ENCODE measurements at places on chromosomes 1 and 21.

- H3K36me3 ChIP-seq, result no peaks in the 10 kb centered on the region
- H3K4me3 ChIP-seq, result peak overlapping the region; percentile 88
- H3K4me1 ChIP-seq, result peaks cover 44% of the 10 kb centered on the region
- peak; percentile 88 for DNase-seq
- no peaks in the 10 kb centered on the region for H3K27me3 ChIP-seq
Observed at GRCh38 chr1:8424539-8425116, 106.7 kb downstream of the SLC45A1 start.

- no peaks in the 10 kb centered on the region for H3K4me1 ChIP-seq
- no peak overlapping the region for H3K4me3 ChIP-seq
- DNase-seq, result no peak
- H3K27me3 ChIP-seq, result no peaks in the 10 kb centered on the region
- no peaks in the 10 kb centered on the region for H3K36me3 ChIP-seq
- H3K27ac ChIP-seq, result no peak overlapping the region
Observed at GRCh38 chr1:181680332-181680731, 197.0 kb downstream of the CACNA1E start.

DNA sequence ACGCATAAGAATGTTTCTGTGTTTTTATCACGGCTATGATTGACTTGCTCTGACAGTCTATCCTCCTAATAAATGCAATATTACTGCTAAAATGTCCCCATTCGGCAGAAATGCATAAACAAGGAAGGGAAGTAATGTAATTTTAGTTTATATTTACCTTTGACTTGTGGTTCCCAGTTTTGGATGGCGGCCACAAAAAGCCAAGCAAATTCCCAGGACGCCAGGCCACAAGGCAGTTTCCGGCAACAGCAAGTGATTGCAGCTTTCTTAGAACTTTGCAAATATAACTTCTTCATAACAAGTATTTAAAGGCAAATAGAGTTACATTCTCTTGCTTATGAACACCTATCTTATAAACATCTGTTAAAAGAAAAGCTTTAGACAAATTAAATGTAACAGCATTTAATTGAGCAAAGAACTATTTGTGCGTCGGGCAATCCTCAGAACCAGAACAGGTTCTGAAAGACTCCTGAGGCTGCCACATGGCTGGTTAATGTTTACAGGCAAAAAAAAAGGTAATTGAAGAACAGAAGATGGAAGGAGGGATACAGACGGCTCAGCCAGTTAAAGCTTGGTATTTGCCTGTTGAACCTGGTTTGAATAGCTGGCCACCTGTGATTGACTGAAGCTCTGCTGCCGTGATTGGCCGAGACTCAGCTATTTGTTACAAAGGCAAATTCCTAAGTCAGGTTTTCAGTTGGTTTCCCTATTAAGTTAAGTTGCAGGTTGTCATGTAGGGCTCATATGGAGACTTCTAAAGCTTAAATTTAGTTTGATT, 80.8 kb downstream of the C21orf91 start:
- H3K36me3 ChIP-seq, result no peaks in the 10 kb centered on the region
- DNase-seq, result no peak
- peaks cover 5% of the 10 kb centered on the region for H3K4me1 ChIP-seq
- H3K27ac ChIP-seq, result no peak overlapping the region

GRCh38 chr1:68370101-68370915, 79.4 kb downstream of the RPE65 start:
- no peaks in the 10 kb centered on the region for H3K36me3 ChIP-seq
- no peak overlapping the region for H3K27ac ChIP-seq
- H3K4me3 ChIP-seq, result no peak overlapping the region
- DNase-seq, result no peak

- H3K4me3 ChIP-seq, result no peak overlapping the region
- H3K27me3 ChIP-seq, result no peaks in the 10 kb centered on the region
- H3K4me1 ChIP-seq, result peaks cover 9% of the 10 kb centered on the region
- no peak overlapping the region for H3K27ac ChIP-seq
- DNase-seq, result no peak
Observed at GRCh38 chr1:183576537-183576936, 13.7 kb downstream of the NCF2 start.

DNA sequence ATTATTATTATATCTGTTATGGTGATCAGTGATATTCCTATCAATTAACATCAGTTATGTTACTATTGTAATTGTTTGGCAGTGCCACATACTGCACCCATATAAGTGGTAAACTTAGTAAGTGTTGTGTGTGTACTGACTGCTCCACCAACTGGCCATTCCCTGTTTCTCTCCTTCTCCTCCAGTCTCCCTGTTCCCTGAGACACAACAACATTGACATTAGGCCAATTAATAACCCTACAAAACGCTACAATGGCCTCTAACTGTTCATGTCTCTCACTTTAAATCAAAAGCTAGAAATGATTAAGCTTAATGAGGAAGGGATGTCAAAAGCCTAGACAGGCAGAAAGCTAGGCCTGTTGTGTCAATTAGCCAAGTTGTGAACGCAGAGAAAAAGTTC, 6.6 kb upstream of the THRAP3 start:
- H3K27ac ChIP-seq, result no peak overlapping the region
- H3K27me3 ChIP-seq, result no peaks in the 10 kb centered on the region
- H3K4me3 ChIP-seq, result no peak overlapping the region
- no peaks in the 10 kb centered on the region for H3K36me3 ChIP-seq
- peaks cover under 1% of the 10 kb centered on the region for H3K4me1 ChIP-seq
- no peak for DNase-seq

GRCh38 chr1:8412183-8412831, 94.4 kb downstream of the SLC45A1 start:
- no peak for DNase-seq
- H3K27ac ChIP-seq, result peak overlapping the region; percentile 60
- no peak overlapping the region for H3K4me3 ChIP-seq
- H3K36me3 ChIP-seq, result peaks cover 7% of the 10 kb centered on the region
- H3K4me1 ChIP-seq, result peaks cover 85% of the 10 kb centered on the region
- H3K27me3 ChIP-seq, result no peaks in the 10 kb centered on the region

- H3K27me3 ChIP-seq, result peaks cover 23% of the 10 kb centered on the region
- DNase-seq, result no peak
- H3K4me1 ChIP-seq, result no peaks in the 10 kb centered on the region
- H3K27ac ChIP-seq, result no peak overlapping the region
Observed at GRCh38 chr1:37761416-37762095, 3.4 kb downstream of the EPHA10 start.

- no peak overlapping the region for H3K4me3 ChIP-seq
- H3K27me3 ChIP-seq, result no peaks in the 10 kb centered on the region
- no peaks in the 10 kb centered on the region for H3K36me3 ChIP-seq
Observed at GRCh38 chr1:156809711-156810366, 6.8 kb downstream of the SH2D2A start.

DNA sequence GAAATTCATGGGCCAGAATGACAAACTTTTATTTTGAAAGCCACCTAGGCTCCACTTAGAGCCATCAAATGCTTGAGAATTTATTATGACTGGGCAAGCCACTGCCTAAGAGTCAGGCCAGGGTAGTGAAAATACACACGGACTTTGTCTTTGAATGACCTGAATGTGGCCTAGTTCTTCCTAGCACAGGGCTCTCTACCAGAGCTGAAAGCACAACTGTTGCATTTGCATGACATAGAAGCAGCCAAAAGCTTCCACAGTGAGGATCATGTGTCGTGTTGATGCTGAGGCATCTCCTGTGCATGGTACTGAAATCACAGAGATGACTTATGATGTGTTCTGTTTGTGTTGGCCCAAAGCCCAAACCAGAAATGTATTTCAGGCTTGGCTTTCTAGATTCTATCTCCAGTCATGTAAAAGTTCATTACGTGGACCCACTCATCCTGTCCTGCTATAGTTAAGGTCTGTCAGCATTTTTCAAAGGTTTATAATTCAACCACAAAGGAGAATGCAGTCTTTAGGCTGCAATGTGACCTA, 164.0 kb upstream of the UBE2U start:
- H3K4me3 ChIP-seq, result no peak overlapping the region
- peaks cover 12% of the 10 kb centered on the region for H3K4me1 ChIP-seq
- H3K27ac ChIP-seq, result peak overlapping the region; percentile 19

GRCh38 chr1:66336641-66336990, 197.3 kb upstream of the SGIP1 start:
- no peaks in the 10 kb centered on the region for H3K36me3 ChIP-seq
- DNase-seq, result no peak
- no peak overlapping the region for H3K4me3 ChIP-seq
- H3K27ac ChIP-seq, result peak overlapping the region; percentile 91

- H3K27ac ChIP-seq, result no peak overlapping the region
- DNase-seq, result peak; percentile 12
- H3K36me3 ChIP-seq, result no peaks in the 10 kb centered on the region
- no peak overlapping the region for H3K4me3 ChIP-seq
- no peaks in the 10 kb centered on the region for H3K27me3 ChIP-seq
Observed at GRCh38 chr1:47658161-47658920, 220.5 kb downstream of the FOXD2 start.

DNA sequence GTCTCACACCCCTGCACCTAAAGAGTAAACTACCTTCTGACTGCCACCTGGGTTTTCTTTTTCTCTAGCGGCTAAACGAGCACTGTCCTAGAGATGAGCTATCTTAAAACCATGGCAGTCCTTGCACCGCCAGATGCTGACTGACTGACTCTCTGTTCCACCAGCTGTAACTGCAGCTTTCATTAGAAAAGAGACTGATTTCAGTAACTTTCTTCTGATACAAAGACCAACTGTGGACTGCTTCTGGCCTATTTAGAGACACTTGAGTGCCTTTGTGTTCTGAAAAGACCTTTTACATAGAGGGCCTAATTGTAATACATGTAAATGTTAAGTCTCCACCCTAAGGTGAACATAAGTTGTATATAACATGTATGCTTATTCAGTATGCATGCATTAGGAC, 152.5 kb downstream of the DISC1 start:
- H3K36me3 ChIP-seq, result no peaks in the 10 kb centered on the region
- H3K27me3 ChIP-seq, result no peaks in the 10 kb centered on the region
- no peak overlapping the region for H3K27ac ChIP-seq
- peaks cover 19% of the 10 kb centered on the region for H3K4me1 ChIP-seq
- H3K4me3 ChIP-seq, result no peak overlapping the region

DNA sequence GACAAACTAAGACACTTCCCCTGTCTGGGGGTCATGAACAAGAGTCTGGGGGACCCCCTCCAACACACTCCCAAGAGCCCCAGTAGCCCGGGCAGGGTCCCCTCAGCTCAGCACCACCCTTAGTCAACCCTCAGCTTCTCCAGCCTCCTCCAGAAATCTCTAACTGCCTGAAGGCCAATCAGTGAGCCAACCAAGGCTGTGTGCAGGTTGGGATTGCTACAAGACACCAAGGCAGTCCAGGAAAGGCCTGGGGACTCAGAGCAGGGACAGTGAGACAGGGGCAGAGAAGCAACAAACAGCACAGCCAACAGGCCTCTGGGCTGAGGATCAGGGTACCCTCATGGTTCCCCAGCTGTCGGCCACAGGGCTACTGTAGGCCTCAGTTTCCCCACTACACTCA, 13.3 kb downstream of the SMIM12 start:
- no peaks in the 10 kb centered on the region for H3K27me3 ChIP-seq
- no peak overlapping the region for H3K27ac ChIP-seq
- H3K4me1 ChIP-seq, result peaks cover 43% of the 10 kb centered on the region
- H3K4me3 ChIP-seq, result no peak overlapping the region

DNA sequence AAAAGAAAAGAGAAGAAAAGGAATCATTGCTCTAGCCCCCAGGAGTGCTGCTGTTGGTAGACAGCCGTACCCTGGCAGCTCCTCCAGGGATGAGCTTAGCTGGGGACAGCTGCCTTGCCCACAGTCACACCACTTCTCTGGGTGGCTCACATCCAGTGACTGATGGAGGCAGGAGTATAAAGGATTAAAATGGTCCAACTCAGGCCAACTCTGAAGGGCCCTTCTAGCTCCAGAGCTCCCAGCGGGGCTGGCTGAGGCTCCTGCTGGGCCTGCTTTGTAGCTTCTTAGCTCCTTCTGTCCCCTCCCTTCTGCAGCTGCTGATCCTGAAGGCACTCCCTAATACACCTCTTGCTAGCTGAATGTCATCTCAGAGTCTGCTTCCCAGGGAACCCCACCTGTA, 4.4 kb downstream of the CITED4 start:
- H3K27ac ChIP-seq, result no peak overlapping the region
- H3K4me3 ChIP-seq, result no peak overlapping the region
- DNase-seq, result peak; percentile 53
- H3K36me3 ChIP-seq, result no peaks in the 10 kb centered on the region
- H3K27me3 ChIP-seq, result no peaks in the 10 kb centered on the region

DNA sequence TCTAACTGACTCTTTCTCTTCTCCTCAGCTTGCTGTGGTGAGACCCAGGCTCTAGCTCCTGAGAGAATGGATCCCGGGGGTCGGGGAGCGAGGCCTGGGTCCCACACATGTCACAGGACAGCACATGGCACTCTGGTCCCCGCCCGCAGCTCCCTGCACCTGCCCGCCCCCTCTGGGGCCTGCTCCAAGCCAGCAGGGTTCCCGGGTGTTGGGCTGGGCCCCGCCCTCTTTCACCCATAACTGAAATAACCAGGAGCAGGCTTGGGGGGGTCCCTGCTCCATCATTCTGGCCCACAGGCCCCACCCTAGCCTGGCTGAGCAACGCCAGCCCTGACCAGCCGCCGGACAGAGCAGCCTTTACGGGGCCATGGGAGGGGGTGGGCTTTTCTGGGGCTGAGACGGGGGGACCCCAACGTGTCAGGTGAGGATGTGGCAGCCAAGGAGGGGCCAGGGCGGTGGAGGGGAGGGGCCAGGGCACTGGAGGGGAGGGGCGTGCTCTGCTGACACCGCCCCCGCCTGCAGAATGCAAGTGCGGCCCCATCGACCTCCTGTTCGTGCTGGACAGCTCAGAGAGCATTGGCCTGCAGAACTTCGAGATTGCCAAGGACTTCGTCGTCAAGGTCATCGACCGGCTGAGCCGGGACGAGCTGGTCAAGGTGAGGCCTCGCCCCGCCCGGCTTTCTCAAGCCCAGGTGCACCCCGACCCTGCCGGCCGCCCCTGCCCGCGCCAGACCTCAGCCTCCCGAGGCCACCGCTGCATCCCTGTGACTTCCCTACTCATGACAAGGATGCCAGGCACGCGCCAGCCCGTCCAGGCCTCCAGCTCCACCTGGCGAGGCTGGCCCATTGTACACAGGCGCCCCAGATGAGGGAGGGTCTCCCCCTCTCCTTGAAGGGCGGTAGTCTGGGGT, 19.4 kb downstream of the COL6A1 start:
- H3K36me3 ChIP-seq, result peaks cover 35% of the 10 kb centered on the region
- H3K4me1 ChIP-seq, result no peaks in the 10 kb centered on the region
- no peaks in the 10 kb centered on the region for H3K27me3 ChIP-seq
- no peak overlapping the region for H3K4me3 ChIP-seq

DNA sequence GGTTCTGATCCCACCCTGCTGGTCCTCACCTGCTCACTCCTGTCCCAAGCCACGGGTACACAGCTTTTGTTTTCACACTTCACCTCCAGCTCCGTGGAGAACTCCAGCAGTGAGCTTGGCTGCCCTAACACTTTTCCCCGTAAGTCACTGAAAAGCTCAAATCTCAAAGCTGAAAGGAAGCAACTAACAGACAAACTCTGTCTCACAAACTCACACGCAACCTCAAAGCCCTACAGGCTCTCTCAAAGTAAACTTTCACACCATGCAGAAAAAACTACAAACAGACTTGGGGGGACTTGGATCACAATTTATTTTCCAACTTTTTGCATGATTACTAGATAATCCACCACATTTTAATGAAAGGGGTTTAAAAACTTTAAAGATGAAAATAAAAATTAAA, 88.3 kb downstream of the AK5 start:
- no peaks in the 10 kb centered on the region for H3K4me1 ChIP-seq
- H3K4me3 ChIP-seq, result no peak overlapping the region
- H3K27me3 ChIP-seq, result no peaks in the 10 kb centered on the region
- H3K27ac ChIP-seq, result no peak overlapping the region
- no peaks in the 10 kb centered on the region for H3K36me3 ChIP-seq

Measured in upper lobe of left lung (tissue), 6 donors.